SK-N-MC (cell line): ENCODE measurements at places on chromosomes 13 and 19.

DNA sequence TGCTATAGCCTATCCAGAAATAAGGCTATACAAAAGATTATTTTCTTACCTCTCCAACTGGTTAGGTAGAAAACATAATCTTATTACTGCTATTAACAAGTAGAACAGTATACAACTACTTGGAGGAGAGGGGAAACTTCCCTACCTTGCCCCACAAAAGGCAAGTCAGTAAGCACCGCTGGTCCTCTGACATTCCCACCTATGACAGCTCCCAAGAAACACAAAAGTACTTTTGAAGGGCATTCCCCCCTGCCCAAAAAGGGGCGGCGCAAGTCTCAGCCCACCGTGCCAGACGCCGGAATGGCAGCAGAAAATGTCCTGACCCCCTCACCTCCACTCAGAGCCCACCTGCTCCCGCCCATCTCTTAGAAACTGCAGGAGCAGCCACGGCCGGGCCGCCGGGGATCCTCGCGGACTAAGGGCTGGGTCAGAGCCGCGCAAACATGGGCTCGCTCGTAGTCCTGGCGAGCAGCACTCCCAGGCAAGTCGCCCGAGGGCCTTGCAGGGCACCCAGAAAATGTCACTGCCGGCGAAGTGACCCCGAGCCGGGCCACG is 437 bp downstream of the SUCLA2 start:
- DNase-seq: no peak

DNA sequence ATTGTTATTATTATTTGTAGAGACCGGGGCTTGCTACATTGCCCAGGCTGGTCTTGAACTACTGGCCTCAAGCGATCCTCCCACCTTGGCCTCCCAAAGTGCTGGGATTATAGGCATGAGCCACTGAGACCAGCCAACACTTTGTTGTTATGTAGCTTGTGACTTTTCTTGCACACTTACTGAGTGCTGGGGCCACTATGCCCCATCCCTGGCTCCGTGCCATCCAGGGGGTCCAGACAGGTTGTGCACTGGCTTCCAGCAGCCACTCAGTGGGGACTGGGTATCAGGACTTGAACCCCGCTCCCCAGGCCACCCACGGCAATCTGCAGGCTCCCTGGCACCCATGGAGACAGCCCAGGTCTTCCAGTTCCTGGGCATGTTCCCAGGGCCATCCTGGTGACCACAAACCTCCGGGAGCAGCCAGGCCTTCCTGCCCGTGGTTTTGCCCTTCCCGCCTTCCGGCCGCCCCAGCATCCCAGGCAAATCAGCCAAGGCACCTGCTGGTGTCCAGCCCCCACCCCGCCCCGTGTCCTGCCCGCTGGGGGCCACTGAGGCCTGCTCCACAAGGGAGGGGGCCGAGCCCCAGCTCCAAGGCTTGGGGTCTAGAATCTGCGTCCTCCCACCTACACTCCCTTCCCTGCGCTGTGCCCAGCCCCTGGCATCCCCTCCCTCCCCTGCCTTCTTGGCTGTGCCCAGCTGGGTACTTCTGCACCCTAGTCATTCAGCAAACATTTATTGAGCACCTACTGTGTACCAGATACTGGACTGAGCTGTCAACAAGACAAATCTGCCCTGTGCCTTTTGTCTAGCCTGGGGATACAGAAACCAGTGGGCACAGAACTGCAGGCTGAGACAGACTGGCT is 23.7 kb upstream of the SEMA6B start:
- no peak for DNase-seq

DNA sequence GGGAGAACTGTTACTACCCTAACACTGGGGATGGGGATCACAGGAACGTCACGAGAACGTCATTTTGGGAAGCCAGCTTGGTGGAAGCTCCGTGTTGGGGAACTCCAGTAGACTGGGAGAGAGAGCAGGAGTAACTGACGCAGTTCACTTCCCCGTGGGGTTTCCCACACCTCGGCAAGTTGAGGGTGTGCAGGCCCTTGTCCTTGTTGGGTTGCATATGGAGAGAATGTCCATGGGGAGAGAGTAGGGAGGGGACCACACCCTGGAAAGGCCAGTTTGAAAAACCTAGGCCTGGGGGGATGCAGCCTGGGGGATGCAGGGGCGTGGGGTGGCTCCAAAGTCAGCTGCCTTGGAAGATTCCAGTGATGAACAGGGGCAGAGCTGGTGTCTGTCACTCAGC is 50.7 kb upstream of the MCF2L start:
- DNase-seq: no peak

GRCh38 chr13:95099541-95099940 is 201.7 kb downstream of the ABCC4 start:
- no peak for DNase-seq

GRCh38 chr13:20127562-20128458 is 33.0 kb downstream of the GJA3 start:
- DNase-seq: no peak

GRCh38 chr19:17074634-17075034 is 618 bp downstream of the HAUS8 start:
- DNase-seq: no peak

- no peak for DNase-seq
Observed at GRCh38 chr13:113149711-113150549, 8.5 kb upstream of the PROZ start.

GRCh38 chr13:27077451-27077850 is 94.2 kb downstream of the USP12 start:
- DNase-seq: no peak

DNA sequence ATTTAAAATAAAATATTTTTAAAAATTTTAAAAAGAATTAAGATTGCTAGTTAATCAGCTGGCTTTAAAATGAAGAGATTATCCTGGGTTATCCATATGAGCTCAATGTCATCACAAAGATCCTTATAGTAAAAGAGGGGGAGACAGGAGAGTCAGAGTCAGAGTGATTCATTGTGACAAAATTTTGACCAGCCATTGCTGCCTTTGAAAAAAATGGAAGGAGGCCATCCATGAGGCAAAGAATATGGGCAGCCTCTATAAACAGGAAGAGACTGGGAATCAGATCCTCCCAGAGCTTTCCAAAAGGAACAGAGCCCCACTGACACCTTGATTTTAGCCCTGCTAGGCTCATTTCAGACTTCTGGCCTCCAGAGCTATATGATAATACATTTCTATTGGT is 9.3 kb upstream of the RUBCNL start:
- DNase-seq: no peak

- no peak for DNase-seq
Observed at GRCh38 chr19:39913682-39914333, 20.6 kb downstream of the FCGBP start.

- no peak for DNase-seq
Observed at GRCh38 chr19:1000095-1000494, at the start of gene GRIN3B. GRIN3B (plus strand) TSS chr19:1000419; CDS start chr19:1000438, 19 bp downstream.

DNA sequence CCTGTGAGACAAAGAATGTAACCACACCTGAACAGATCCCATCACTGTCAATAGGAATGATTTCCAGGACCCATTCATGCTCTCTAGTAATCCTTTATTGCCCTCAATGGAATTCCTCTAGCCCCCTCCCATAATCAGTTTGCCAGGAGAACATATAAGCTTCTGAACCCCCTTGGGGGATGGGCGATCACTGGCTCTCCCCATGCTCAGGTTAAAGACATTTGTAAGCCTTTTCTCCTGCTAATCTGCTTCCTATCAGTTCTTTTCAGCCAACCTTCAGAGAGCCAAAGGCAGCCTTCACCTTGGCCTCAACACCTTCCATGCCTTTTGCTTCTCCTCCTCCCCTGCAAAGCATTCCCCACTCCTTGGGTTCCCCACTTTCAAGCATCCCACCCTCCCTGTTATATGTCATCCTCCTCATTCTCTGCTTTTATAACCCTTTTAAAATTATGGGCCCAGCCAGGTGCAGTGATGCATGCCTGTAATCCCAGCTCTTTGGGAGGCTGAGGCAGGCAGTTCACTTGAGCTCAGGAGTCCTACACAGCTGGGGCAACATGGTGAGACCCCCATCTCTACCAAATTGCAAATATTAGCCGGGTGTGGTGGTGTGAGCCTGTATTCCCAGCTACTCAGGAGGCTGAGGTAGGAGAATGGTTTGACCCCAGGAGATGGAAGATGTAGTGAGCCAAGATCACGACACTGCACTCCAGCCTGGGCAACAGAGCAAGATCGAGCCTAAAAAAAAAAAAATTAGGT is 12.4 kb downstream of the DPRX start:
- DNase-seq: no peak

GRCh38 chr13:44819245-44819644 is 170.0 kb downstream of the NUFIP1 start:
- DNase-seq: no peak

DNA sequence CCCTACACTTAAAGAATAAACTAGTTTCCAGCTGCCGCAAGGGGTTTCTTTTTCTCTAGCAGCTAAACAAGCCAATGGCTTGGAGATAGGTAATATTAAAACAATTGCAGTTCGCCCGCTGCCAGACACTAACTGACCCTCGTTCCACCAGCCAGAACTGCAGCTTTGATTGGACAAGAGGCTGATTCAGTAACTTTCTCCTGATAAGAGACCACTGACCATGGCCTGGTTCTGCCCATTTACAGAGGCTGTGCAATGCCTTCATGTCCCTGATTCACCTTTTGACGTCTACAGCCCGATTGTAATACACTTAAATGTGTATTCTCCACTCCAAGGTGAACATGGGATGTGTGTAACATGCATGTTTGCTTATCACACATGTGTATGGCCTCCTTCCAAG is 12.8 kb upstream of the C19orf12 start:
- no peak for DNase-seq

GRCh38 chr13:36163809-36164308 is 32.7 kb upstream of the DCLK1 start:
- DNase-seq: no peak

- DNase-seq: no peak
Observed at GRCh38 chr19:34088292-34088691, 84.0 kb upstream of the LSM14A start.

GRCh38 chr13:113083402-113084061 is 22.1 kb upstream of the F7 start:
- no peak for DNase-seq

DNA sequence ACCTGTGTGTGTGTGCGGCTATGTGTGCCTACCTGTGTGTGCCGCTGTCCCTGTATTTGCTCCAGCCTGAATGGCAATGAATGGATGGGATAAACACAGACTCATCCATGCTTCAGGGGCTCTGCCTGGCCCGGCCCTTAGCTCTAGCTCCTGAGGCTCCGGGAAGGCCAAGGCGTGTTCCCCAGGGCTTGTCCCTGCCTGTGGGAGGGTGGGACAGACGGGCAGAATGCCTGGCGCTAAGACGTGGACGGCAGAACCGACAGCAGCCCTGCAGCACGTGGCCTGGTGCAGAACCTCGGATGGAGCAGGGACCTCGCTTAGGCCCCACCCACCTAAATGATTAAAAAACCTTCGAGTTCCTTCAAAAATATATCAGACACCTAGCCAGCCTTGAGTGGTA is 57.8 kb upstream of the C13orf46 start:
- DNase-seq: no peak

DNA sequence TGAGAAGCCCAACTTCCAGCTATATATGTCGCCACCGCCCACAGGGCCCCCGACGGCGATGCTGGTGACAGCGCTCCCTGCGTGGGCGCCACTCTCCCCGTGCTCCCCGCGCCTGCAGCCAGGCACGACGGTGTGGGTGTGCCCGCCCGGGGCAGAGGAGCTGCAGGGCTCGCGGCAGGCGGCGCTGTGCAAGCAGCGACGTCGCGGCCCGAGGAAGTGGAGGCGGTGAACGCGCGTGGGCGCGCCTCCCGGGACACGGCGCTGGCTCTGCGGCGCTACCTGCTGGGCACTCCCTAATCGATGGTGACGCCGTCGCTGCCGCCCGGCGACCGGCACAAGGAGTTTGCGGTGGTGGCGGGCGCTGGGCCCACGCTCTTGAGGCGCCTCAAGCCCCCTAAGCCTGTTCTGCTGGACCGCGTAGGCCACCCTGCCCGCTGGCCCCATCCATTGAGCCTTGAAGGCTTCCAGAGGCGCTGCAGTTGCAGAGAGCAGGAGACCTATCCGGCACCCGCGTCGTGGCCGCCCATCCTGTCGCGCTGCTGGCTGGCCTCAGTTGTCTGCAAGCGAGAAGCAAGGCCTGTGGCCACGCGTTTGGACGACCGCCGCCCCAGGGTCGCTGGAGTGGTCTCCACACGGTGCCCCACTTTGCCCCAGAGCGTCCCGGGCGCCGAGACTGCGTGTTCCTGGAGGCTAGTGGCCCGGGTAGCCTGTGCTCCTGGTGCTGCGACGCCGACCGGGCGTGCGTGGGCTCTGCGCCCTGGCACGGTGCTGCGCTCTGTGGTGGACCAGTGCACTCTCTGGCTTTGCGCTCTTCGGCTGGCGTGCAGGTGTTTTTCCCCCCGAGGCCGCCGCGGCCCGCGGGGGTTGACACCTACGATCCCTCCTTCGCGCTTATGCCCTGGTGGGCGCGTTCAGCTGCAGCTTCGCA is 23.1 kb downstream of the LRFN3 start:
- no peak for DNase-seq

DNA sequence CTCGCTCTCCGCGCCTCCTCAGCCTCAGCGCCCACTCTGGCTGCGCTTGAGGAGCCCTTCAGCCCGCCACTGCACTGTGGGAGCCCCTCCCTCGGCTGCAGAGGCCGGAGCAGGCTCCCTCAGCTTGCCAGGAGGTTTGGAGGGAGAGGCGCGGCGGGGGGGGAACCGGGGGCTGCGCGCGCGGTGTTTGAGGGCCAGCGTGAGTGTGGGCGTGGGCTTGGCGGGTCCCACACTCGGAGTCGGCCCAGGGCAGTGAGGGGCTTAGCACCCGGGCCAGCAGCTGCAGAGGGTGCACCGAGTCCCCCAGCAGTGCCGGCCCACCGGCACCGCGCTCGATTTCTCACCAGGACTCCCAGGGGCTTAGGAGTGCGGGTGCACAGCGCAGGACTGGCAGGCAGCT is 1220.9 kb downstream of the PCDH9 start:
- no peak for DNase-seq

GRCh38 chr13:20561741-20562140 is 5.2 kb upstream of the IFT88 start:
- DNase-seq: no peak

DNA sequence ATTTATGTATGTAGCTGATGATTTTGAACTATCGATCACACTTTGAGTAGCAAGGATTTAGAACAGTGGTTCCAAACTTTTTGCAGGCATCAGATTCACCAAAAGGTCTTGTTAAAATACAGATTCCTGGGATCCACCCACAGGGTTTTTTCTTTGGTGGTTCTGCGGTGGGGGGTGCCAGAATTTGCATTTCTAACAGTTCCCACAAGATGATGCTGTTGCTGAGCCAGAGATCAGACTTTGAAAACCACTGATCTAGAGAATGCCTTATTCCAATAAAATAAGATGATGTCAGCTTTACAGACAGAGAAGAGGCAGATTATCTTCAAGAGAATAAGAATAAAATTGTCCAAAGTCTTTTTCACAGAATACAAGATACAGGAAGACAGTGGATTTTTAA is 80.9 kb upstream of the SHISA2 start:
- DNase-seq: peak; percentile 8

- DNase-seq: no peak
Observed at GRCh38 chr13:72457151-72457550, 270.3 kb downstream of the MZT1 start.
